ENCODE measurements at places on chromosomes 11 and 22. TPM values are rescaled to one million over a fixed set of nuclear protein-coding genes. Genes with fewer than 3 reads are reported as not detected.

DNA sequence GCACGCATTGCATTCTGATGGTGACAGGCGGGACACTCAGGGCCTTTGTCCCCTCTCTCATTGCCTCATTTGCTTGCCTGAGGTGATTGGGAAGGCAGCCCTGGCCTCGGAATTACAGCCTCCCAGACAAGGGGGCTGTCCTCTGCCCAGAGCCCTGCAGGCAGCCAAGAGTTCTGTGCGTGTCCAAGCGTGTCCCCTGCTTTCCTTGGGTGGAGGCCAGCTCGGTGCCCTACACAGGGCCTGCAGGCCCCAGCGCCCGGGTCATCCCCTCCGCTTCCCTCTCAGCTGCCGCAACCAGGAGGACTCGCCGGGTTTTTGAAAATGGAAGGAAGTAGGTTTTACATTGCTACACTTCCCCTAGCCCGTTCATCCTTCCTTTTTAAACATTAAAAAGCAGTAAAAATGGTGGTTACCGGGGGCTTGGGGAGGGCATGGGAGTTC lies 1.9 kb downstream of the GRAMD4 start:
- no peak for DNase-seq

GRCh38 chr22:47030881-47031627 lies 268.6 kb downstream of the TBC1D22A start:
- no peak for DNase-seq

DNA sequence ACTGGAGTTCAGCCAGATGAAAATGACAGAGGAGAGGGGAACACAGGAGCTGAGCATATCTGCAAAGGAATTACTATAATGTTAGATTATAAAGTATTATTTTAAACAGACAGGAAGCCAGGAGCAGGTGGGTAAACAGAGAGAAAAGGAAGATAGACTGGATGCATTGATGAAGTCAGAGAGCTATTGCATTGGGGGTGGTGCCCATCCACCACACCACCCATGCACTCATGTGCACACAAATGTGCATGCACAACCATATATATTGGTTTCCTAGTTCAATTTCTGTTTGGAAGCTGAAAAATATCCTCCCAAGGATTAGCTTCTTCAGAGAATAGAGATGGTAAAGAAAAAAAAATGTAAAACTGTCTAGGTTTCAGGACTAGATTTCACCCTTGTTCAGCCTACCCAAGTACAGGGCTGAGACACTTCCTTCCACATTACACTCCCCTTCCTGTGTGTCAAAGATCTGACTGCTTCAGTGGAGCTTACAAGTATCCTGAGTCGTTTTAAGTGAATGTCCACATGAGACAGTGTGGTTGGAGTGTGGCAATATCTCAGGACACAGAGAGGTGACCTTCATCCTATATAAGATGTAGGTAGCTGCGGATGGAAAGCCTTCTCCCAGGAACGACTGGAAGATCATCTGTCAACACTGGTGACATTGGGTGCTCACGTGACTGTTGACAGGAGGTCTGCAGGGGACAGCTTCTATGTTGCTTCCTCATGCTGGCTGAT lies 12.2 kb upstream of the SMPD1 start:
- no peak for DNase-seq

The KRTAP5-11 gene
- not detected for total RNA-seq

The MMP27 gene
- total RNA-seq: not detected

The SEZ6L gene
- total RNA-seq: not detected

DNA sequence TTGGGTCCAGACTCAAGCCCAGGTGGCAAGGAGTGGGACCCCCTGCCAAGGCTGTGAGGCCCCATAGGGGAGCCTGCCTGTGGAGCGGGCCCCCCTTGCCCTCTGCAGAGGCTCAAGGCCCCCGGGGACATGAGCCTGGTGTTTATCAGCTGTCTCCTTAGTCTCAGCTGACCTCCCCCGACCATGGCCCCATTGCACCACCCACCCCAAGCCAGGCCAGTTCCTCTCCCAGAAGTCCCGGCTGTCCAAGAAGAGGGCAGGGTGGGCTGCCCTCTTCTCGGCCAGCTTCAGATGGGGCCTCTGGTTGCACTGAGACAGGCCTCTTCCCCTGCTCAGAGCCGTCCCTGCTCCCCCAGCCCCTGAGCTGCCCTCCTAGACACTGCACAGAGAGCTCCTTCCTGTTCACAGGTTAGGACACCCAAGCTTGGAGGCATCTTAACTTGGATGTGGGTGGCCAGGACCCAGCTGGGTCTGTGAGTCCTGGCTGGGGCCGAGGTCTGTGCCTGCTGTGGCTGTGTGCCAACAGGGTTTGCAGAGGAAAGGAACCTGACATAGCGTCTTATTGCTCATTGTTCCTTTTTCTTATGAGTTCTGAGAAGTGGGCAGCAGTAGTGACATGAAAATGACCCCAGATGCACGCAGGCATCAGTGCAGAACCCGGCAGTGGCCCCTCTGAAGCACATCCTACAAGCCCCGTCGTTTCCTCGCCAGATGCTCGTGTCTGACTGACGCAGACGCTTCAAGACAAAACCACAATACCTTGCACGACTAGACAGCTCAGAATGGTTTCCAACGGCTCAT lies 5.4 kb downstream of the TRABD start:
- DNase-seq: no peak

DNA sequence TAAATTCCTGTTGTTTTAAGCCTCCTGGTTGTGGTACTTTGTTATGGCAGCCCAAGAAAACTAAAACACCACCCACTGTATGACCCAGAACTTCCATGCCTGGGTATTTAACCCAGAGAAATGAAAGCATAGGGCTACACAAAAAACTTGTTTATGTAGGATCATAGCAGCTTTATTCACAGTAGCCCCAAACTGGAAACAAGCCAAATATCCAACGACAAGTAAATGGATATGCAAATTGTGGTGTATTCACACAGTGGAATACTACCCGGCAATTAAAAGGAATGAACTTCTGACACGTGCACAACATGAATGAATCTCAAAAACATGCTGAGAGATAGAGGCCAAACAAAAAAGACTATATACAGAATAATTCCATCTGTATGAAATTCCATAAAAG lies 62.2 kb upstream of the NAV2 start:
- DNase-seq: no peak

The HEPHL1 gene
- total RNA-seq: not detected

DNA sequence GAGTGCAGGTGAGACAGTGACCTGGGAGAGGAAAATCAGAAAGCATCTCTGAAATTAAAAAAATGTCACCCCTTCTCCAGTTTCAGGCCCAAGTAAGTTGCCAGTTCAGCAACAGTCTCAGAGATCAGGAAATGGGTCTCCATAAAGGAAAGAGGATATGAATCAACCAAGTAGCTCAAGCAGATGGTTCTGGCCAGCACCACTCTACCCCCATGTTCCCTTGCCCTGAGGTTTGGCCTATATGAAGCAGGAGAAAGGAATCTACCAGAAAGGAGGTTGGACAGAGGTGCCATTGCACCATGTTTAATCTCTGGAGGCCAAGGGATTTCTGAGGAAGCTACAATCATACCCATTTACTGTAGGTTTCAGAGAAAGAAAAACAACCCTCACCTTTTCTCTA lies 7.7 kb downstream of the FZD4 start:
- no peak for DNase-seq

The OR5A1 gene
- not detected for total RNA-seq

- no peak for DNase-seq
Observed at GRCh38 chr11:120824242-120824641, 199.7 kb upstream of the TBCEL start.

- no peak for DNase-seq
Observed at GRCh38 chr11:68469642-68470041, 9.1 kb downstream of the PPP6R3 start.

DNA sequence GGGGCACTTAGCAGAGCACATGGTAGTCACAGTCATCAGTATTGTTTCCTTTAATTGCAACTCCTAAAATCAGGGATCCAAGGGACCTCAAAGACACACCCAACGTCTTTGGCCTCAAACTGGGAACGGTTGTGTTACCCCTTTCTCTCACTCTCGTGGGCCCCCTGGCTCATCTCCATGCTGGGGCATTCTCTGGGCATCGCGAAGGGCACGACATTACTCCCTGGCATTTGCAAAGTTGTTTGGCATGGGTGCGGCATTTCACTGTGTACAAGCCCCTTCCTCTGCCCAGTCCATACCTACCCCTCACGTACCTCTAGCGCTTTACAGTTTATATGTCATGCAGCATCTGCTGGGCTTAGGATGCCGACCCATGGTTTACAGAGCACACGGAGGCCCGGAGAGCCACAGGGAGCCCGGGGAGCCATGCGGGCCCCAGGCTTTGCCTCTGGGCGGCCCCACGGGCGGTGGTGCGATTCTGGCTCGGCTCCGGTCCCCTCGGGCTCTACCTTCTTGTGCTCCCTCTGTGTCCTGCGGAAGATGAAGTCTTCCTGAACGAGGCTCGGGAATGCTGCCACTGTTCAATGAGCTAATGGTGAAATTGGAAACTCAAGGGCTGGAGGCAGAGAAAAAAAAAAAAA lies 21.9 kb upstream of the CACNG2 start:
- no peak for DNase-seq

DNA sequence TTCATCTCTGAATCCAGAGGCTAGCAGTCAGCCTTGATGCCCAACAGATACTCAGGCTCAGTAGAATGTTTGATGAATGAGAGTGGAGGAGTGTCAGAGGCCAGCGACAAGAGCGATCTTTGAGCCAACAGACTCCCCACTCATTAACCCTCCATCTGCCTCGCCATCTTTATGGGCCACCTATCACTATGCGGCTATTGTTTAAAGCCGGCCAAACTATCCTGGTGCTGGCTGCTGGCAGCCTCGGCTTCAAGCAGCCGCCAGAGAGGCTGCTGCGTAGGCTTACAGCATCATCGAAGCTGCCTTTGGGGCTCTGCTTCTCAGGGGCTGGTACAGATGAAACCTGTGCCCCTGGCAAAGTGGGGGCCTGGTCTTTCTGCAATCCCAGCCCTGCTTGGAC lies 525.6 kb downstream of the INSC start:
- no peak for DNase-seq

GRCh38 chr11:117933930-117934329 lies 4.7 kb upstream of the TMPRSS13 start:
- no peak for DNase-seq

DNA sequence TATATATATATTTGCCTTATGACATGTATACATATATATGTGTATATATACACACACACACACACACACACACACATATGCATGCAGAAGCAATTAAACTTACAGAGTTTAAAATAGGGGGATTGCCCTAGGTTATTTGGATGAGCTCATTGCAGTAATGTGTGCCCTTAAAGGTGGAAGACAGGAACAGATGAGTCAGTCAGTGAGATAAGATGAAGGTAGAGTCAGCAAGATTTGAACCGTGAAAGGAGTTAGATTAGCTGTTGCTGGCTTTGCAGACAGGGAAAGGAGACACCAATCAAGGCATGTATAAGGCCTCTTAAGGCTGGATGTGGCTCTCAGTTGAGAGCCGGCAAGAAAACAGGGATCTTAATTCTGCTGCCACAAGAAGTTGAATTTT lies 902.4 kb upstream of the RAG2 start:
- no peak for DNase-seq

The CDC42EP2 gene
- total RNA-seq: 74.4 TPM

DNA sequence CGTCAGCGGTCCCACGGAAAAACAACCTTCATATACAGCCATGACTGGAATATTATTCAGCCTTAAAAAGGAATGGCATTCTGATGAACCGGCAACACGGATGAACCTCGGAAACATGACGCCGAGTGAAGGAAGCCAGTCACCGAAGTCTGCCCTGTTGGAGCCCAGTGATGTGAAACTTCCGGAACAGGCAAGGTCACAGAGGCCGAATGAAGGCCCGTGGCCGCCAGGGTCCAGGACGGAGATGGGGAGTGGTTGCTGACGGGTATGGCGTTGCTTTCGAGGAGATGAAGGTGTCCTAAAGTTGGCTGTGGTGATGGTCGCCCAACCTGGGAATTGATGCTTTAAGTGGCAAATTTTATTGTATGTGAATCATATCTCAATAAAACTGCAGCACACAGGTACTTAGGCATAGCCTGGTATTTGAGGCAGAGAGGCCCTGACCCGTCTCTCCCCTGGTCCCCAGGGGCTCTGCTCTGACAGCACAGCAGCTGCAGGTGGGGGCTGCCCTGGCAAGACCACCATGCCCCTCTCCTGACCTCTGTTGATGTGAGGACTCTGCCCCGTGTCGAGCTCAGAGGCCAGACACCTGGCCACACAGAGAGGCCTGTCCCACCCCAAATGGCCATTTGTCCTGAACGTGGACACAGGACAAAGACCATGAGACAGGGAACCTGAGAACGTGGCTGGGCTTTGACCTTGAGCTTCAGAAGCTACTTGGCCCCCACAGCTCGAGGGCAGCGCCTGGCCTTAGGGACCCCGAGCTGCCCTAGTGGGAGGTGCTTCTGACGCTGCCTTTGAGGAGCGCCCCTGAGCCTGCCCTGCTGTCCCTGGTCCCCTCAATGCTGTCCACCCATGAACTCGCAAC lies 1090.8 kb downstream of the BRD1 start:
- DNase-seq: no peak

Measured in omental fat pad (tissue), 4 donors.